ENCODE measurements at places on chromosomes 3 and 15.

DNA sequence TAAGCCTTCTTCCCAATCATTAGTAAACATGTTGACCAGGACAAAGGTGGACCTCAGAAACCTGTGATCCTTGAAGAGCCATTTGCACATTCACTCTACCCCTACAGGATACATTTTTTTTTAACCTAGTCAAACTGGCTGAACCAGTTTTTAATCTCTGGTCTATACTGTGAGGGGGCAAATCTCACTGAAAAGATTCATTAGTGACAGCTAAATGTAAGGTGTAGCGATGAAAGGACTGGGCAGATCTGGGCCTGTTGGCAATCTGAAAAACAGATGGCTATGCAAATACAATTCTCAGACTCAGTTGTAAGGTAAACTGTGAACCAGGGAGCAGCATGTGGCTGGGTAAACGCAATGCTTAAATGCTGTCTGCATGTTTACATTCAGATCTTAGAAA, 75.6 kb upstream of the SNTN start:
- DNase-seq, result no peak

DNA sequence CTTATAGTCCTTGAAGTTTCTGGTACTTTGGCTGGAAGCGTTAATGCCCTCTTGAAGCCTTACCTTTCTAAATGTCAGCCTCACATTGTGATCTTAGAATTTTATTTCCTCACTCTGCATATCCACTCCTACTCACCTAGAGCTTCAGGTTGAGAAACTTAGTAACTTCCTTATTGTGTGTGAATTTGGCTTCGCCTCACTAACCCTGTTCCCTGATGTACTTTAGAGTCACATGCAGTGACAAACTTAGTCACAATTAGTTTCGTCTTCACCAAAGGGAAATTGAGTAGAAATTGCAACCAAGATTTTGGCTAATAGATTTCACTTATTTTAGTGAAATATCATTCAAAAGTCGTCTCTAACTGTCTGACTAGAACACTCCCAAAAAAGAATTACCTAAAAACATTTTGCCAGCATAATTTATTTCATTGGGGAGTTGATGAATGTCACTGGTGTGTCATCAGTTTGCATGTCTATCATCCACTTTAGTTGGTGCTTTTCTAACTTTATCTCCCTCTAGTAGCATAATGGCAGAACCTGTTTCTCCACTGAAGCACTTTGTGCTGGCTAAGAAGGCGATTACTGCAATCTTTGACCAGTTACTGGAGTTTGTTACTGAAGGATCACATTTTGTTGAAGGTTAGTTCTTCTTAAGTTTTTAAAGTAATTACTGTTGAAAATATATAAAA, 960 bp downstream of the MFN1 start:
- DNase-seq, result no peak

- DNase-seq, result no peak
Observed at GRCh38 chr3:71142441-71143161, 440.9 kb downstream of the FOXP1 start.

DNA sequence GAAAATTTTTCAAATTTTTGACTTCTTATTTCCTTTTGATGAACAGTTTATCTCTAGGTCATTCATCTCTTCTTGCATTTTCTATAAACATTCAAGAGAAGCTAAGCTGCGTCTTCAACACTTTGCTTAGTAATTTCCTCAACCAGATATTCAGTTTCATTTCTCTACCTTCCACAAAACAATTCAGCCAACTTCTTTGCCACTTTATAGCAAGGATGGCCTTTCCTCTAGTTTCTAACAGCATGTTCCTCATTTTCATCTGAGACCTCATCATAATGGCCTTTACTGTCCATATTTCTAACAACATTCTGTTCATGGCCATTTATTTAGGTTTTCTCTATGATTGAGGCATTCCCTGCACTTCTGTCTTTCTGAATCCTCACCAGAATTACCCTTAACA, 90.0 kb downstream of the ARIH1 start:
- no peak for DNase-seq

- DNase-seq, result no peak
Observed at GRCh38 chr15:78661001-78661400, 20.0 kb upstream of the CHRNB4 start.

GRCh38 chr3:180265551-180265950, 228.8 kb upstream of the PEX5L start:
- no peak for DNase-seq
